ENCODE measurements at places on chromosomes 12 and 14.

DNA sequence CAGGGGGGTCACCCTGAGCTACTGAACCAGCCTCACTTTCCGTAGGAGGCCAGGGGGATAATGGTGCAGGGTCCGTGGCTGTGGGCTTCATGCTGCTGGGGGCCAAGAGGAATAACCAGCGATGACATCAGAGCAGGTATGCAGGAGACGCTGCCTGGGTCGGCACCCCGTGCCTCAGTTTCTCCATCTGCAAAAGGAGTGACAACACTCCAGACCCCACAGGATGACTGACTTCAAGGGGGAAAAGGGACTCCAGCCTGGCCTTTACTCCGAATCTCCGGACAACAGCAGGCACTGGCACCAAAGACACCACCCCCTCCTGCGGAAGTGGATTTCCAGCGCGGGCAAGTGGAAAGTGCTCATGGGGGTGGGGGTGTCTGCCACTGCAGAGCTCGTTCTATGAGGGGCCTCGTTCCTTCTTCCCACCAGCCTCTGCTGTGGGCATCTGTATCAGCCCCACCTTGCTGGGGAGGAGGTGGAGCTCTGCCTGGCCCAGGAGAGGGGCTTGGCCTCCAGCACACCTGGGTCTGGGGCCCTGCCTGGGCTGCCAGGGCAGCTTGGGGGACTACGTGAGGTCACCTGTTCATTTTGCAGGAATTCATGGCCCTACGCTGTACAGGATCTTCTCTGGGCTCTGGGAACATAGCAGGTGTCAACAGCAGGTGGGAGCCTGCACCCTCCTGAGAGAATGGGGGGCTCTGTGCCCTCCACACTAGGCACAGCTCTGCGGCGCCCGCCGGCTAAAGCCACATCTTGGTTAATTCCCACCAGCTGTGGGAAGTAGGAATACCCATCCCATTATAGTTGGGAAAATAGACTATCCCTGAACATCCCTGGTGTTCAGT is 216.6 kb upstream of the C14orf180 start:
- no peak for DNase-seq

GRCh38 chr14:68226523-68226922 is 406.9 kb downstream of the RAD51B start:
- no peak for DNase-seq

DNA sequence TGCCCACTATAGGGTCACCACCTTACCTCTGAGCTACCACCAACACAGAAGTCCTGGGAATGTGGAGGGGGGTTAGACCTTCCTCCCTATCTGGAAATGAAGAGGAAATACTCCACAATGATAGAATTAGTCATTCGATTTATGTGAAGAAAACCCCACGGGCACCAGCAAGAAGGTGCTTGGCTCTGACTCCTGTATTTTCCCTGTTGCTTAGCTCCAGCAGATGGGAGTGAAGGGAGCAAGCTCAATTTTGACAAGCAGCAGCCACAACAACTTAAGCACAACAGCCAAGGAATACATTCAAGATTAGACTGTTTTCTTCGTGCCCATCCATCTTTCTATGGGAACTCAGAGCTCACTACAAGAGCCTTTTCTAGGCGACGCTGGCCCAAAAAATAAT is 191.7 kb downstream of the SPTSSA start:
- no peak for DNase-seq

DNA sequence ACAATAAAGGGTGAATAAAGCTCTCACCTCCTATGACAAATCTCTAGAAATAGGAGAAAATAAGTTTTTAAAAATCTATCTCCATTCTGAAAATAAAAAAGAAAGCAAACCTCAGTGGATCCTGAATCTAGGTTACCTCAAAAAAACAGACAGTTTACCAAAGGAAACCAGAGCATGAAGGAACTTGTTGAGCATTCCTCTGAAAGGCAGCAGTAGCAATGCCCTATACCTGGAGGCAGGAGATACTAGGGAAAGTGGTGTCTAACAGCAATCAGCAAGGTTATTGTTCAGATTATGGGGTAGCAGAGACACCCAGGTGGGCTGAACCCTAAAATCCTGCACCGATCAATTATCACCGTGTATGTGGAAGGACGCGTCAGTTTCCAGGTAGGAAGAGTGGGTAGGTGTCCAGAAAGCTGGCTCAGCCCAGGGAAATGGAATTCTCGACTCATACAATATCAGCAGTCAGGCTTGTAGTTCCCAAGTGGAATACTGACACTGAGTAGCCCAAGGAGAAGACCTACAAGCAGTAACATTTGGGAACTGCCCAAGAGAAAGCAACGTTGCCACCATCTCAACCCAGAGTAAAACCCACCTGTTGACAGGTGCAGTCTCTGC is 128.3 kb downstream of the ST8SIA1 start:
- no peak for DNase-seq

- DNase-seq = no peak
Observed at GRCh38 chr12:80101126-80101525, 1.8 kb downstream of the OTOGL start.

DNA sequence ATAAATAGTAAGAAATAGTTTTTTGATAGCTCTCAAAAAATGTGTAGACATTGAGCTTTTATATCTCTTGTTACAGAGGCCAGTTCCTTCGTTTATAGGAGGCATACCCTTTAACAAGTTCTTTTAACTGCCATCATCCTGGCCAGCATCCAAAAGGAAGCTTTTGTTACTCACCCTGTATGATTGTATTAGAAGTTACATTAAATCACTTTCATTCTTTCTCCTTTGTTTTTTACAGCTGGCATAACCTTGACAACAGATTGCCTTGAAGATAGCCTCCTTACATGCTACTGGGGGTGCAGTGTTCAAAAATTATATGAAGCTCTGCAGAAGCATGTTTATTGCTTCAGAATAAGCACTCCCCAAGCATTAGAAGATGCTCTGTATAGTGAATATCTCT is 20.1 kb downstream of the CGRRF1 start:
- DNase-seq = no peak

DNA sequence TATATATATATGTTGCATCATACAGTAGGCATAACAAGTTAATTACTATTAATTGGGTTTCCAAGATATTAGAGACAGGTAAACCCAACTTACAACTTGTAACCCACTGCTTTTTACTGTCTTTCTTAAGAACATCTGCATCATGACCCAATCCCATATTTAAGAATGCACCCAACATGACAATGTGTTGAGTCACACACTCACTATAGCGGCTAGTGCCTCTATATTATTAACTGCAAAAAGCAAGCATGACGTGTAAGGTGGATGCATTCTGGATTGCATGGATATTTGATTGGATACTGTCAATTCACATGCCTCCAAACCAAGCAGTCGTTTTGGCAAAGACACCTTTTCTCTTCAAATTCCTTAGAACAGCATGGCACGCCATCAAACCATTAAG is 68.2 kb downstream of the KSR2 start:
- DNase-seq = no peak

- DNase-seq = peak; percentile 47
Observed at GRCh38 chr14:20934148-20934762, 21.0 kb upstream of the RNASE2 start.

GRCh38 chr12:92365333-92365732 is 219.7 kb upstream of the BTG1 start:
- DNase-seq = no peak

GRCh38 chr12:108346727-108347710 is 7.9 kb upstream of the CMKLR1 start:
- no peak for DNase-seq

DNA sequence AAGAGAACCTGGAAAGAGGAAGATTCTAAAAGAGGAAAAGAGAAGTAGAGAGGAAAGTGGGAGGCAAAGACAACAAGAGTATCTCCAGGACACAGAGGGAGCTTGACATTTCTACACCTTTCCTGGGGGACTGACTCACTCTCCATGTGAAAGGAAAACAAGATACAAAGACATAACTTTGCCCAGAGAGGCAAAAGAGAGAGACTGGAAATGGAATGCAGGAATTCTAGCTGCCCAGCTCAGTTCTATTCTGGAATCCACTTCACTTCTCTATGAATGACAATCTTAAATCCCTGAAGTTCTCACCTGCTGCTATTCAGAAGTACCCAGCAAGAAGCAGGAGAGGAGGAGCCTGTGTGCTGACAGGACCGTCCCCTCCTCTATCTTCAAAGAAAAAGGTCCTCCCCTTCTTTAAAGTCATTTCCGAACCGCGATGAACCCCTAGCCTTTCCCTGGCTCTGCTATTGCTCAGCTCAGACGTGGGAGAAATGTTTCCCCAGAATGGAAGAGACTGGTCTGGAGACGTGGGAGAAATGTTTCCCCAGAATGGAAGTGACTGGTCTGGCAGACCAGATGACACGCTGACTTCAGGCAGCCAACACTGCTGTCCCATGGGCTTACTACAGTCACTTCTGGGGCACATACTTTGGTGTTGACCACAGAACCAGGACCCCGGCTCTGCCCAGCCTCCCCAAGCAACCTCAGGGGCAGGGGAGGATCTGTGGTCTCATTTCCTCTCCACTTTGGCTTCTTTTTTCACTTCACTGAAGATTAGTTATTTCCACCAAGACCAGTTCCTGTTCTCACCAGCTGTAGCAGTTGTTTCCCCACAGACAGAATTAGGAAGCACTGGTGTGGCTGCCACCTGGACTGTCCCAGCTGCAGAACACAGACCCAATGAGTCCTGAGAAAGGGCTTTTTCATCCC is 8.3 kb downstream of the FMNL3 start:
- DNase-seq = no peak

DNA sequence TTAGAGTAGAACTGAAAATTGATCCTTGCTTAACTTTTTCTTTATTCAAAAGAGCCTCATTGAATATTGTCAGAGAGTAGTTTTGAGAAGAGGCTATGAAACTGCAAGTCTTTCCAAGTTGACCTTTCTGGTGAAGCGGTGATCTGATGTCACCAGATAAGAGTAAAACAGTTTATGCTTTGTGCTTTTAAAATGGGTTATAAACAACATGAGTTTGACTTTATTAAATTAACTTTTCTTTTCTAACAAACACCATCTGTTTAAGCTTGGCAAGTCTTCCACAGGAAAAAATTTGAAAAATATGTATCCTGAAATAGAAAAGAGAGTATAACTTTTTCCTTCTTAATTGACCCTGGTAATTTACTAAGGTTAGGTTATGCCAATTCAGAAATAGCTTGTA is 408.7 kb upstream of the NOVA1 start:
- no peak for DNase-seq

- no peak for DNase-seq
Observed at GRCh38 chr12:42422785-42423184, 96.8 kb downstream of the PPHLN1 start.

- DNase-seq = no peak
Observed at GRCh38 chr14:92971601-92972180, 48.7 kb downstream of the CHGA start.

All from progenitor cell of endocrine pancreas (in vitro differentiated cells).